ENCODE measurements at places on chromosomes 1 and 21.

GRCh38 chr1:160853754-160854153, 8.9 kb downstream of the CD244 start:
- DNase-seq = no peak

DNA sequence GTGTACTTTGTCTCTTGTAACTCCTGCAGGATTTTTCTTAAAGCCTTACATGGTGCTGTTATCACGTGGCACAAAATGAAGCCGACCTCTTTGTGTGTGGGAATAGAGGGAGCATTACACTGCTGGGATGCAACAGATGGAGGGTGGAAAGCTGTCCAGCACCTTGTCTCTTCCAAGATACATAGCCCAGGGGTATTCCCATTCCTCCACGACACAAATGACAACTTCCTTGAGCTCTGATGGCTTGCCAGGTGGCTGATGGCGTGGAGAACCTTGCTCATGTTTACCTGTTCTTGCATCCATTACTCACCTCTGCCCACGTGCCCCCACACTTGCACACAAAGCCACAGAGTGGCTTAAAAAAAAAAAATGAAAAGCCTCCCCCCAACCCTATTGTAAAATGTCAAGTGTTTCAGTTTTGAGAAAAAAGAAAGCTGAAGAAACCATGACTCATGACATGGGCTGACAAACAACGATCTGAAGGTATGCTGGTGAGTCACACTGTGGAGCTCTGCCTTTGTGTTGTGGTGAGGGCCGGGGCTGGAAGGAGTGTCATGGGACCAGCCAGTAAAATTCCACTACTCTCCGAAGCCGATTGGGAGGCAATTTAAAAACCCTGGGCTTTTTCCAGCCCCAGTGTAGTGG, 32.0 kb upstream of the ATP5PO start:
- no peak for DNase-seq

DNA sequence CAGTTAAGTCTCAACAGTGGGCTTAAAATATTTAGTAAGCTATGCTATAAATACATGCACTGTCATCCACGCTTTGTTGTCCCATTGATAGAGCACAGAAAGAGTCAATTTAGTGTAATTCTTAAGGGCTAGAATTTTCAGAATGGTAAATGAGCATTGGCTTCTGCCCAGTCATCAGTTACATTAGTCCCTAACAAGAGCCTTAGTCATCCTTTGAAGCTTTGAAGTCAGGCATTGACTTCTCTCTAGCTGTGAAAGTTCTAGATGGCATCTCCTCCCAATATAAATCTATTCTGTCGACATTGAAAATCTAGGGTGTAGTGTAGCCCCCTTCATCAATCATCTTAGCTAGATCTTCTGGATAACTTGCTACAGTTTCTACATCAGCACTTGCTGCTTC, 12.0 kb upstream of the LPGAT1 start:
- DNase-seq = no peak

DNA sequence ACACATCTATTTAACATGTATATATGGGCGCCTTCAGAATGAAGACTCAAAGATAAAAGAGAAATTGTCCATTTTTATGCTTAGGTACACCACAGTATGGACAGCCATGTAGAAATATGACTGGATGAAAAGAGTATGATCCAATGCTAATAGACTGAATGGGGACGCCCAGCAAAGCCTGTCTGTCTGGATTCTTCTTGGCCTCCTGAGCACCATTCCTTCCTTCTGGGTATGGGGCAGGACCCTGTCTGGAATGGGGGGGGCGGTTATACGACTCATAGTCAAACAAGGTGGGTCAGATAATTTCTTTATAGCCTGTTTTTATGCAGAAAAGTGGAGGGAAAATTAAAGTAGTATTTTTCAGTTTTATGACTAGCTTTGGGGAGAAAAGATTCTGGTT, 81.2 kb upstream of the ABCD3 start:
- DNase-seq = no peak

DNA sequence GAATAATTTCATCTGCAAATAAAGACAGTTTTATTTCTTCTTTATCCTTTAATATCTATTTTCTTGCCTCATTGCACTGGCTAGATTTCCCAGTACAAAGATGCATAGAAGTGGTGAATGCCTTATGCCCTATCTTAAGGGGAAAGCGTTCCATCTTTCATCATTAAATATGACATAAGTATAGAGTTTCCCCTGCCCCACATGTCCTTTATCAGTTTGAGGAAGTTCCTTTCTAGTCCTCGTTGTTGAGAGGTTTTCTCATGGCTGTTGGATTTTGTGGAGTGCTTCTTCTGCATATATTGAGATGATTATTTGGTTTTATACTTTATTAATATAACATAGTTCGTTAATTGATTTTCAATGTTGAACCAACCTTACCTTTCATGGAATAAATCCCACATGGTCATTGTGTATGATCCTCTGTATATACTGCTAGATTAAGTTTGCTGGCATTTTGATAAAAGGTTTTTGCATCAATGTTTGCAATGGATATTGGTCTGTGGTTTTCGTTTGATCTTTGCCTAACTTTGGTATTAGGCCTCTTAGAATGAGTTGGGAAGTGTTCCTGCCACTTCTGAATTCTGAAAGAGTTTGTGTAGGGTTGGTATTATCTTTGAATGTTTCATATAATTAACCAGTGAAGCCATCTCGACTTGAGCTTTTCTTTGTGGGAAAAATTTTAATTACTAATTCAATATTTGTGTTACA, 15.6 kb downstream of the PRKACB start:
- DNase-seq = no peak

GRCh38 chr1:243378669-243379068, 122.8 kb downstream of the SDCCAG8 start:
- DNase-seq = no peak

GRCh38 chr1:52439976-52440375, 35.6 kb downstream of the PRPF38A start:
- no peak for DNase-seq

GRCh38 chr1:42168391-42168670, 3.8 kb upstream of the GUCA2A start:
- DNase-seq = no peak

DNA sequence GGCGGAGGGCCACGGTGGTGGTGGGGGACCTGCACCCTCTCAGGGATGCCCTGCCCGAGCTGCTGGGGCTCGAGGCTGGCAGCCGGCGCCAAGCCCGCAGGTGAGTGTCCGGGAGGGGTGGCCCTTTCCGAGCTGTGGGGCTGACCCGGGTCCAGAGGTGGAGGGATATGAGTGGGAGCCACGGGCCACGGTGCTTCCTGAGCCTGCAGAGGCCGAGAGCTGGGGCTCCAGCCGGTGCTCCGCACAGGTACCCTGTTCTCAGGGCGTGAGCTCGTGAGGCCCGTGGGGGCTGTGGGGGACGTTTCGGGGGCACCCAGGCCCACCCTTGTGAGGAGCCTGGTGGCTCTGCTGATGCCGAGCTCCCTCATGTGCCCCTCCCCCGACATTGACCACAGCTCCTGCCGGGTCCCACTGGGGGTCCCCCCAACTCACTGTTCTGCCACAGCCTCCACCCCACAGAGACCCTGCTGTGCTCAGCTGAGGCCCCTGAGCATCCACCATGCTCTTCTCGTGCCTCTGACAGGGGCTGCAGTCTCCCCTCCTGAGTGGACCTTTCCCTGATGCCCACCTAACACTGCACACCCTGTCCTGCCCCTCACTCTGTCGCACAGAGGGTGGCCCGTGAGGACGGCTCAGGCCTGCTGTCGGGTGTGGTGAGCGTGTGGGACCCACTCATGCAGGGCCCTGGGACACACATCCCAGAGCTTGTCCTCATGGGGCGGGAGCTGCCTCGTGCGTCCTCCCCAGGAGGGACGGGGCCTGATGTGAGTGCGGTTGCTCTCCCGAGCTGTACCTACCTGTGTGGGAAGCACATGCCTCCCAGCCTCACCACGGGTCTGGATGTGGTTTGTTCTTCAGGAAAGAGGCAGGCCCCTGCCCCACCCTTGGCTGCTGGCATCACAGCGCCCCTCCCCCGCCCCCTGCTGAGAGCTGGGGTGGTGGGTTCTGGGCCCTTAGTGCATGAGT, 27.5 kb downstream of the SLX9 start:
- DNase-seq = no peak

- DNase-seq = no peak
These were observed 39.8 kb downstream of the SNAP47 start for GRCh38 chr1:227774821-227775661.

- no peak for DNase-seq
These were observed 11.4 kb downstream of the RPE65 start for GRCh38 chr1:68438310-68438709.

GRCh38 chr1:153869486-153869885, 53.3 kb downstream of the GATAD2B start:
- no peak for DNase-seq

DNA sequence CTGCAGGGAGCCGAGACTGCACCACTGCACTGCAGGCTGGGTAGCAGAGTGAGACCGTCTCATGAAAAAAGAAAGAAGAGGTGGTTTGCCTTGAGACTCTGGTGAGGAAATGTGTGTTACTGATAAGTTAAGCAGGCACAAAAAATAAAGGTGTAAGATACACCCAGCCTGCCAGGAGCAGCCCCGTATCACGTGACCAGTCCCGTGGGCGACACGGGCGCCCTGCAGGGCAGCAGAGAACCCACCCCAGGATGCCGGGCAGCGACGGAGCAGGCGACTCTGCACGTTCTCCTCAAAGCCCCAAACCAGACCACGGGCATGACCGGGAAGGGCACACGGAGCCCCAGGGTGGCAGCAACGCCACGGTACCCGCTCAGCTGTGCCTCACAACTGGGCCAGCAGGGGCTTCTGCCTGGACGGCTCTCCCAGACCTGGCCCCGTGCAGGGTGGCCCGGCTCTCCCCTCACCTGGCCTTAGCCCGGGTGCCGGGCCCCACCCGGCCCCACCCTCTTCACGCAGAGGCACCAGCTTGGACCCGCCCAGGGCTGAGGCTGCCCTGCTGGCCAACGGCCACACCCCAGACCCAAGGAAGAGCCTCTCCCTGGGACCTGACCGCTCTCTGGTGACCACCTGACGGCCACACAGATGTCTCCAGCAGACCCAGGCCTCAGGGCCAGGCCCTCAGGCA, 8.1 kb upstream of the TNFRSF4 start:
- no peak for DNase-seq

DNA sequence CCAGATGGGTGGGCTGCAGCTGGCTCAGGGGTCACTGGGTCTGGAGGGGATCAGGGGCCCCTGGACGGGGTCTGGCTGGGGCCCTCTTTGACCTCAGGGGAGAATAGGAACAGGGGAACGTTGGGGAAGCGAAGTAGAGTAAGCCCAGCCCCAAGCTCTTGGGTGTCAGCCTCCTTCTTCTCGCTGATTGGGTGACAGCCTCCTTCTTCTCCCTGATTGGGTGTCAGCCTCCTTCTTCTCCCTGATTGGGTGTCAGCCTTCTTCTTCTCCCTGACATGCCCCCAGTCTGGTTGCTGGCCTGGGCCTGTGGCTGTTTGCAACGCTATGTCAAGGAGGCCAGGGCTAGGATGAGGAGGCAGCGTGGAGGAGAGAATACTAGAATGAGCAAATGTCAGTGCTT, 76.7 kb upstream of the CASZ1 start:
- no peak for DNase-seq

DNA sequence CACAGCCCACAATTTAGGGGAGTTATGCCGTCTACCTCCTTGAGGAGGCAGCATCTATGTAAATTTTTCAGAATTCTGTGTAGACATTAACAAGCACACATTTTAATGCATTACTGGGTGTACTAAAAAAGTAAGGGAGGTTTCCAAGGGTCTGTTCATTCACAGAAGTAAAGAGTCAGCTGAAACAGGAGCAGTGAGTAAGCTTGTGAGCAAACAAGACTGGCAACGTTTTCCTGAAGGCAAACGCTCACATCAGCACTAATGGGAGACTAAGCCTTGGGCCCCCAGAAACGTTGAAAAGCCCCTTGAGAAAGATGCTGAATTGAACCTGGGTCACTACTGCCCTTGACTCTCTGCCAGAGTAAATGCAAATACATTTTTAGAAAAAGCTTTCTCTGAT, 25.7 kb downstream of the RPRD2 start:
- DNase-seq = no peak

- DNase-seq = no peak
These were observed 27.6 kb downstream of the RUNX1 start for GRCh38 chr21:35021546-35021945.

DNA sequence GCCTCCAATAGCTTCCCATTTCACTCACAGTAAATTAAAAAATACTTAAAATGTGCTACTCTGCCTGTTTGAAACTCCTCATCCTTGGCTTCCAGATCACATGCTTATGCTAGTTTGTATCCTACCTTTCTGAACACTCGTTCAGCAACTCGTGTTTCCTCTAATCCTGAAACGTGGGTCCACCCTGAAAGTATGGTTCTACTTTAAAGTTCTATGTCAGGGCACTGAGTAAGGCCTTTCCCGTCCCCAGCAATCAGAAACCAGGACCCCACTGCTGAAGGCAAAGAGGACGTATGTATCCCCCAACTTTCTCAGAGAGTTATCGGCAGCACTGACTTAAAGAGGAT, 419 bp upstream of the TSEN15 start:
- DNase-seq = no peak

- no peak for DNase-seq
These were observed 157.5 kb downstream of the COP1 start for GRCh38 chr1:176049582-176049981.

GRCh38 chr1:27154469-27154990, 395 bp downstream of the SLC9A1 start:
- no peak for DNase-seq

DNA sequence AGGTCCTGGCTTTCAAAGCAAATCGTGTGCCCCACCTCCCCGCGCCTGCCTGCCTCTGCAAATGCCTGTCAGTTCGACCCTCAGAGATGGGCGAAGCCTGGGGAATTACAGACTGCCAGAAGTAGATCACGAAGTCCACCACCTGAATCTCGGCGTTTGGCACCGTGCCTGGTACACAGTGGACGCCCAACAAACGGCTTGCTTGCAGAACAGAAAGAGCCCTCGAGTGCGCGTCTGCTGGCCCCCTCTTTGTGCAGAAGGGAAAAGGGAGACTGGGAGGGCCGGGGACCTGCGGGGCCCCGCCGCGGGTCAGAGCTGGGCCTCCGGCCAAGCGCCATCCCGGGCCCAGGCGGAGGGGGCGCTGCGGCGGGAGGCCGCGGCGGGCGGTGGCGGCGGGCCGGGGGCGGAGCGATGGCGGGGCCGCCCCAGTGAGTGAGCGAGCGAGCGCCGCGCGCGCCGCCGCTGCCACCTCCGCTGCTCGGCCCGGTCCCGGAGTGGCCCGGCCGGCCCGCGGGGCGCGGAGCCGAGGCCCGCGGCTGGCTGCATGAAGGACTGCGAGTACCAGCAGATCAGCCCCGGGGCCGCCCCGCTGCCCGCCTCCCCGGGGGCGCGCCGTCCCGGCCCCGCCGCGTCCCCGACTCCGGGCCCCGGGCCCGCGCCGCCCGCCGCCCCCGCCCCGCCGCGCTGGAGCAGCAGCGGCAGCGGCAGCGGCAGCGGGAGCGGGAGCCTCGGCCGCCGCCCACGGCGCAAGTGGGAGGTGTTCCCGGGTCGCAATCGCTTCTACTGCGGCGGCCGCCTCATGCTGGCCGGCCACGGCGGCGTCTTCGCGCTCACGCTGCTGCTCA, at the start of gene ZDHHC18:
TSS of gene ZDHHC18 (plus strand) at position 428 of the 845 bp plus-strand sequence. CDS start at position 545, 117 bp downstream.
- DNase-seq = no peak

Data from SK-N-MC (cell line).